Spleen (tissue), 13 donors: ENCODE measurements at places on chromosomes 13 and 19.

DNA sequence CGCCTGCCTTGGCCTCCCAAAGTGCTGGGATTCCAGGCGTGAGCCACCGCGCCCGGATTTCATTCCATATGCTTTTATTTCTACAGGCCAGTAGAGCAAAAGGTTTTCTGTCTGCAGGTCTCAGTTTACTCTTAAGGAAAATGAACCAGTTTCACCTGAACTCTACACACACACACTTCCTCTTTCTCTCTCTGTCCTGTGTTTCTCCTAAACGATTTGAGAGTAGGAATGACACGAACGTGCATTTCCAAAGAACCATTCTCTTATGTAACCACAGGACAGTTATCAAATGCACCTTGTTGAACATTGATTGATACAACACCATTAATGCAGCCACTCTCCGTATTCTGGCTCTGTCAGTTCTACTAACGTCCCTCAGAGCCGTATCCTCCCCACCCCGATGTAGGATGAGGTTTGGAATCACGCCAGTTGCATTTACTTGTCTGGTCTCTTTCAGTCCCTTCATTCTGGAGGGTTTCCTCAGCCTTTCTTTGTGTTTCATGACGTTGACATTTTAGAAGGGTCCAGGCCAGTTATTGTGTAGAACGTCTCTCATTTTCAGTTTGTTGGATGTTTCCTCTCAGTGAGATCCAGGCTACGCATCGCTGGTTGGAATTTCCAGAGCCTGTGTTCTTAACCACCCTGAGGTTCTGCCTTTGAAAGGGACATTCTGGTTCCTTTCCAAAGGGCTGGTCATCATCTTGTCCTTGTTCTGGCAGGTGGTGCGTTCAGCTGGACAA is 36.0 kb downstream of the BICRA start:
- DNase-seq, result no peak

DNA sequence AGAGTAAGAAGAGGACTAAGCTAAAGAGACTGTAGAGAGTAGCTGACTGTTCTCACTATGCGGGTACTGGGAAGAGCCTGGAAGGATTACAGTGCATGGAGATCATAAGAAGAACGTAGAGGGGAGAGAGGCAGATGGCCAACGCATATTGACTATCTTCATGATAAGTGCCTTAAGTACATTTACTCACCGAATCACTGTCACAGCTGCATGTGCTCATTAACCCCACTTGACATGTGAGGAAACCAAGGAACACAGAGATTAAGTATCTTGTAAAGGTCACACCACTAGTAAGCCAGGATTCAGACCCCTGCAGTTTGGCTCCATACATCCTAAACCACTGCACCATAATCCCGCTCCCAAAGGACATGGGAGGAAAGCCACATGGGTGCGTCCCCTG is 34.1 kb downstream of the SMAD9 start:
- no peak for DNase-seq

- DNase-seq, result no peak
Observed at GRCh38 chr13:74037762-74038161, 96.4 kb downstream of the KLF12 start.

DNA sequence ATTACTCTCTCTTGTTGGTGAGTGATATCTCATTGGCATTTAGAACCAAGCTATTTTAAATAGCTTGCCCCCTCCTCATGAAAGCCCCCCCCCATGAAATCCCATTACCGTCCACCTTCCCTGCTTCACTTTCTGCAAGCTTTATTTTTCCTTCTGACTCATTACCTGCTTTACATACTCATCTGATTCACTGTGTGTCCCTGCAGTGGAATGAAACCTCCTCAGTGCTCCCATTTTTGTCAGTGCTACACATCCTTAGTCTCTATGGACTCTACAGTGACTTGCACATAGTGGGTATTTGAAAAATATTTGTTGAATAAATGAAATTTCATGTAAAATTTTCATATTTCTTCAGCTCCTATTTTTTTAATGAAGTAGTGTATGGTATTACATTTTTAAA is 62.3 kb downstream of the DOCK9 start:
- no peak for DNase-seq

DNA sequence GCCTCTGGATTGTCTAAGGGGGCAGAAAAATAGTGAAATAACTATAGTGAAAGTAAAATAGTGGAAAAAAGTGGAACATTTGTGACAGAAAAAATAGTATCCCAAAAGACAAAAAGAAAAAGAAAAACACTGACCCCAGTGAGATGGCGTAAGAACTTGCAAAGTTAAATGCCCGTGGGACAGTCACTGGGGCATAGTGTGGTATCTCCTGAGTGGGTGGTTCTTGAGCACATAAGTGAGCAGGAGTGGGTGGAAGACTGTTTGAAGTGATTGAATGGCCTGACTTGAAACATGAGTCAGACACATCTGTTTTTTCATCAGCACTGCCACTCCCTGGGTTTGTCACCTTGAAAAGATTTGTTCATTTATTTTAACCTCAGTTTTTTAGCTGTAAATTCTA is 2.5 kb downstream of the ZNF430 start:
- DNase-seq, result no peak

DNA sequence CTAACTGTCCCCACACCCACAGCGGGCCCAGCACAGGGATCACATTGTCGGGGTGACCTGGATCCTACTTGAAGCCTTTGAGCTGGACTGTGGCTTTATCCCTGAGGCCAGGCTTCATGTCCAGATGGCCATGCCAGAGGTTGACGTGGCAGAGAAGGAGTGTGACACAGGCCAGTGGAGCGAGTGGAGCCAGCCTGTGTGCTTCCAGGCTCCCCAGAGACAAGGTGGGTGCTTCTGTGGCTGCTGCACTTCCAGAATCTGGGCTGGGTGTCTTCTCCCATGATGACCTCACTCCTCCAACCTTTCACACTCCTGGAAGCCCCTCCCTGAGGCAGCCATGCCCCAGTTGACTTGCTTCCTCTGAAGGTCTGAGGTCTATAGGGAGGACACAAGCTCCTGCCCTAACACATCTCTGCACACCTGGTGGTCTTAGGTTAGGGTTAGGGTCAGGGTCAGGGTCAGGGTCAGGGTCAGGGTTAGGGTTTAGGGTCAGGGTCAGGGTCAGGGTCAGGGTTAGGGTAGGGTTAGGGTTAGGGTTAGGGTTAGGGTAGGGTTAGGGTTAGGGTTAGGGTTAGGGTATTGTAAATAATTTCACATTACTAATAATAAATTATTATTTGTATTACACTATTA is 13.1 kb upstream of the MZF1 start:
- DNase-seq, result no peak

DNA sequence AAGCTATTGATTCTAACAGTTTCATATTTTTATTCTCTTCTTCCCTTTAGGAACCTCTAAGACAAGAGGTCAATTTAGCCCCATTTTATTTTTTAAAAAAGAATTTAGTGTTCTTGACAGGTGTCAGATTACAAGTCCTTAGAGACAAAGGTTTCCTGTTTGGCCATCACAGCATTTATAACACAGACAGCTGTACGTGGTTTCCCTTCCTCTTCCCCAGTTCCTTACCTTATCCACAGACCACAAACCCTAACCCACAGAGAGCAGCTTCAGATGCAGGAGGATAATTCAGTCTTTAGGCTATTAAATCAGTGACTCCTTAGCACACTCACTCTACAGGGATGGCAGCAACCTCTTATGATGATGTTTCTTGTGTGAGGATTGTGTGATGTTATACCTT is 1210.1 kb downstream of the DIAPH3 start:
- no peak for DNase-seq

GRCh38 chr19:19687090-19687489 is 18.5 kb downstream of the ZNF101 start:
- DNase-seq, result no peak

- DNase-seq, result no peak
Observed at GRCh38 chr13:25253702-25254101, 33.6 kb downstream of the MTMR6 start.
